ENCODE measurements at places on chromosomes 1 and 21.

- no peak for DNase-seq
Measured at GRCh38 chr1:161216945-161217712, 2.0 kb downstream of the FCER1G start.

- DNase-seq = no peak
Measured at GRCh38 chr1:182261655-182262054, 129.9 kb downstream of the GLUL start.

GRCh38 chr1:26324550-26324949 lies 6.8 kb downstream of the CD52 start:
- no peak for DNase-seq

DNA sequence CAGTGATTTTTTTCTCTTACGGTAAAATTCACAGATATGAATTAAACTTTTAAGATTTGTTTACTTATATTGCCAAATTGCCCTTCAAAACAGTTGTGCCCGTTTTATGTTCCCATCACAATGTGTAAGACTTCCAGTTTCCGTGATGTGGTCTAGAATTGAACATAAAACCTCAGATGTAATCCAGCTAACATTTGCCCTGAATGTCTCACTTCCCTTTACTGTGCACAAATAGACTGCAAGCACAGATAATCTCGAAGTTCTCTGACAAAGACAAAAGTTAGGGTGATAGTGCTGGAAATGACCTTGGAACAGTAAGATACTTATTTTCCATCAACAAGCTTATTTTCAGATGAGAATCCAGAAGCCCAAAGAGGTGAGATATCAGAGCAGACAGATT lies 177.5 kb downstream of the ZZZ3 start:
- no peak for DNase-seq

DNA sequence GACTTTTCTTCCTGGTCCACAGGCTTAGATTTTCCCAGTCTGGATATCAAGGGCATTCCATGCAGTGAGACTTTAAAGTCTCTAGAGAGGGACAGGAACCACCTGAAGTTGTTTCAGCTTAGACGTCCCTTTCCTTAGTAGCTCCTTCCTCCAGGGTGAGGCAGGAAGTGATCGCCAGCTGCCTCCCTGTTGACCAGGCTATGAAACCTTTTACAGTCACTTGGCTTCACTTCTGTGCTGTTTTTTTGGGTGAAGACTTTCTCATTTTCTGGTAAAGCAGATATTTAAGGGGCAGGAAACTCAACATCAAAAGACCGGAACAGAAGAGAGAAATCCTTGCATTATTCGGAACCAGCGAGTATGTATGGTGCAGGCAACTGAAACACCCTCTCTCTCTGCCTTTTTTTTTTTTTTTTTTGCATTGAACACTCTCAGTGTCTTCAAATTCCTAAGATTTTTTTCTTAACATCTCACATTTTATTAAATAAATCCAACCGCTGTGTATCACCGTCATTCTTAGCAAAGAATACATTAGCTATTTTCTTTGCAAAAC lies 234.6 kb upstream of the IRF2BP2 start:
- DNase-seq = no peak

- no peak for DNase-seq
Measured at GRCh38 chr1:238916828-238917227, 469.5 kb upstream of the CHRM3 start.

DNA sequence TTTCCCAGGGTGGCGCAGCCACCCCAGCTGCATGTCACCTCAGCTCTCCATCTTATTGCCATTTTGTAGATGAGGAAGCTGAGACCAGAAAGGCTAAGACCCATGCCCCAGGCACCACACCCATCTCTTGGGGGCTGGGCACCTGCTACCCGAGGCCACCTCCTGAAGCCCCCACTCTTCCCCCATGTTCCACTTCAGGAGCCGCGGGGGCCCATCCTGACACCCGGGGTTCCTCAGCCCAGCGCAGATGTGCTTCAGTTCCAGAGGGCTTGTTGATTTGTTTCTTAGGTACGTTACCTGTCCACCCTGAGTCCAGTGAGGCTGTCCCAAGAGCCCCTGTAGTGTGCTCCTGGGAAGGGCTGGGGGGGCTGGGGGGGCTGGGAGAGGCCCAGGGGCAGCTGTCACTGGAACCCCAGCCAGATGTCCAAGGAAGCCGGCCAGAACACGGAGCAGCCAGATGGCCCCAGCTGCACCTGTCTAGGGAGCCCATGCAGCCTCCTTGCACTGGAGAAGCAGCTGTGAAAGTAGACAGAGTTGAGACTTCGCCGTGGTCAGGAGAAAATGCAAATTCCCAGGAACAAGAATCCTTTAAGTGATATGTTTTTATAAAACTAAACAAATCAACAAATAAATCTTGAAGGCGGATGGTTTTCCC lies 17.1 kb upstream of the CCDC27 start:
- DNase-seq = no peak

- no peak for DNase-seq
Measured at GRCh38 chr1:60857851-60858250, 224.5 kb upstream of the NFIA start.

- DNase-seq = no peak
Measured at GRCh38 chr1:93980320-93981273, 71.4 kb upstream of the GCLM start.

- DNase-seq = peak; percentile 11
Measured at GRCh38 chr1:244154872-244155531, 103.9 kb downstream of the ZBTB18 start.

- DNase-seq = no peak
Measured at GRCh38 chr1:50593515-50593914, 170.3 kb upstream of the DMRTA2 start.

- DNase-seq = no peak
Measured at GRCh38 chr1:168163670-168164069, 15.1 kb upstream of the TIPRL start.

- no peak for DNase-seq
Measured at GRCh38 chr1:22064751-22065402, 12.4 kb downstream of the CDC42 start.

- no peak for DNase-seq
Measured at GRCh38 chr1:202291001-202291400, 50.7 kb downstream of the UBE2T start.
